ENCODE measurements at places on chromosomes 1 and 21. TPM values are rescaled to one million over a fixed set of nuclear protein-coding genes. Genes with fewer than 3 reads are reported as not detected.

DNA sequence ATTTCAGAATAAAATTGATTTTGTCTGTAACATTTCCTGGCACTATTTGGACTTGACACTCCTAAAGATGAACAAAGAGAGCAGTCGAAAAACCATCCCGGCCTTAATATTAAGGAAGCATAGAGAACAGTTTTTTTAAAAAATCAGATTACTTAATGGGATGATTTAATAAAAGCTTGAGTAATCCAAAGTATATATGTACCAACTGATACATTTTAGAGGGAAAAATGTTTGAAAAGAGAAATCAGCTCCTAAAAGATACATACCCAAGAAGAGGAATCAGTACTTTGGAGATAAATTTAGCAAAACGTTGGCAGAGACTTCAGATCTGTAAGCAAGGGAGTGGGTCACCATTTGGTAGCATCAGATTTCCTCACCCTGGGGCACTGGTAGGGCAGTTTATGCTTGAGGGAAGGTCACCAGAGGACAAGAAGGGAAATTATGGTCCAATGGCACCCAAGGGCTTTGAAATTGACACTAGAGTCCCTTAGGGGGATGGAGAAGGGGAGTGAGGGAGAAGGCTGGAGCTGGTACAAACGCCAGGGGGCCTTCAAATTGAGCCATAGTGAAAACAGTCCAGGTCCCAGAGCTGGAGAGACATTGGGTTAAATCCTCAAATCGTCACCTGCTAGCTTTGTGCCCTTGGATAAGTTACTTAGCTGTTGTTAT lies 5.9 kb downstream of the SLAMF7 start:
- no peaks in the 10 kb centered on the region for H3K27me3 ChIP-seq
- no peaks in the 10 kb centered on the region for H3K36me3 ChIP-seq
- H3K27ac ChIP-seq, result no peak overlapping the region
- H3K4me1 ChIP-seq, result no peaks in the 10 kb centered on the region

GRCh38 chr1:52139817-52140540 lies 1.9 kb upstream of the ZFYVE9 start:
- H3K4me3 ChIP-seq, result no peak overlapping the region
- H3K36me3 ChIP-seq, result no peaks in the 10 kb centered on the region
- H3K27ac ChIP-seq, result no peak overlapping the region
- no peaks in the 10 kb centered on the region for H3K27me3 ChIP-seq
- DNase-seq, result no peak

DNA sequence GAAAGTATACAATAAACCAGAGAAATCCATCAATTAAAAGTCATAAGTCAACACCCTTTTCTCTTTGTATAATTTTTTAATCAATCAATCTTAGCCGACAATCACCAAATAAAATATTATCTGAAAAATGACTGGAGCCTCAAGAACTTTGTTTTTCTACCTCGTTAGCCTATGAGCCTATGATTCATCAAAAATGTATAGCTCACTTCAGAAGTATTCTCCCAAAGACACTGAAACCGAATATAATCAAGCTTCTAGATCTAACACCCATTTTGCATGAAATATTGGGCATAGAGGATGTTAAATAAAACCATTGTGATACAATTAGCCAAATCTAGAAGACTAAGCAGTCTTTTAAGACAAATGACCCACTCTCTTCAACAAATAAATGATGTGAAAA lies 17.8 kb upstream of the RSBN1 start:
- H3K27ac ChIP-seq, result no peak overlapping the region
- no peak for DNase-seq
- H3K27me3 ChIP-seq, result no peaks in the 10 kb centered on the region
- no peak overlapping the region for H3K4me3 ChIP-seq
- H3K4me1 ChIP-seq, result no peaks in the 10 kb centered on the region

DNA sequence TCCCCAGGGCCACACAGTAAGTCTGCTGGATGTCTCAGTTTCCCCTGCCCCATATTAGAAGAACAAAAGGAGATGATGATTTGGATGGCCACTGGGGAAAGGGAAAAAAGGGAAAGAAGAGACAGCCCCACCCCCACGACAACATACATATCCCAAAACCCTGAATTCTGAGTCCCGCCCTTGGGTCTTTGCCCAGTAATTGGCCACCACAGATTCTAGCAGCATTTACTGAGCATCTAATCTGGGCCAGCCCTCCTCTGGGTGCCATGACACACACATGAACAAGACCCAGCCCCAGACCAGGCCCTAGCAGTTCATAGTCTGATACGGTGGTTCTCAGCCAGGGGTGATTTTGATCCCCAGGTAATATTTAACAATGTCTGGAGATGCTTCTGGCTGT lies 5.2 kb upstream of the TTC4 start:
- no peaks in the 10 kb centered on the region for H3K36me3 ChIP-seq
- no peak overlapping the region for H3K27ac ChIP-seq
- no peak for DNase-seq
- H3K4me3 ChIP-seq, result no peak overlapping the region
- H3K4me1 ChIP-seq, result no peaks in the 10 kb centered on the region

GRCh38 chr1:85091671-85092280 lies 43.5 kb upstream of the MCOLN3 start:
- no peak overlapping the region for H3K27ac ChIP-seq
- no peak for DNase-seq
- H3K27me3 ChIP-seq, result no peaks in the 10 kb centered on the region
- no peak overlapping the region for H3K4me3 ChIP-seq
- no peaks in the 10 kb centered on the region for H3K36me3 ChIP-seq

DNA sequence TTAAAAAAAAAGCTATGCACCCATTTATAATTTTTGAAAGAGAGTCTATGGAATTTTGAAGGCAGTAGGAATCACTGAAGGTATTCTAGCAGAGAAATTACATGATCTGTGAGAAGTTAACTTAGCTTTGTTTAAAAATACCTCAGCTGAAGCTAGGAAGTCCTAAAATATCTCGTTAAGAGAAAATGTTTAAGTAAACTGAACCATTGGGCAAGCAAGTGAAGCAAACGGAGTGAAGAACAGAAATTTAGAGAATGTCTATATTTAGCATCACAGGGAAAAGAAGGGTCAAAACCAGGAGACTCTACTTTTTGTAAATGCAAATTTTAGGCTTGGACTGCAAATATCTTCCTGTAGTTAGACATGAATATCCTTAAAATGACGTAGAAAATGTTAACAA lies 230.8 kb downstream of the HMCN1 start:
- no peak overlapping the region for H3K4me3 ChIP-seq
- H3K4me1 ChIP-seq, result no peaks in the 10 kb centered on the region
- H3K27ac ChIP-seq, result no peak overlapping the region
- no peaks in the 10 kb centered on the region for H3K36me3 ChIP-seq
- H3K27me3 ChIP-seq, result no peaks in the 10 kb centered on the region

GRCh38 chr21:42532466-42533181 lies 19.0 kb downstream of the SLC37A1 start:
- no peak for DNase-seq
- H3K27ac ChIP-seq, result peak overlapping the region; percentile 95
- H3K27me3 ChIP-seq, result no peaks in the 10 kb centered on the region
- H3K4me1 ChIP-seq, result peaks cover 36% of the 10 kb centered on the region
- no peak overlapping the region for H3K4me3 ChIP-seq

- no peaks in the 10 kb centered on the region for H3K36me3 ChIP-seq
- H3K4me1 ChIP-seq, result peaks cover 8% of the 10 kb centered on the region
- H3K4me3 ChIP-seq, result no peak overlapping the region
- peaks cover 2% of the 10 kb centered on the region for H3K27me3 ChIP-seq
- no peak overlapping the region for H3K27ac ChIP-seq
- DNase-seq, result no peak
These were observed 9.6 kb upstream of the POFUT2 start for GRCh38 chr21:45297329-45297728.

The RAP1GAP gene
- 36.1 TPM for total RNA-seq

The SLC45A3 gene
- total RNA-seq, result 505 TPM

Measured in prostate gland (tissue), 2 donors.